ENCODE measurements at places on chromosomes 2 and 18.

DNA sequence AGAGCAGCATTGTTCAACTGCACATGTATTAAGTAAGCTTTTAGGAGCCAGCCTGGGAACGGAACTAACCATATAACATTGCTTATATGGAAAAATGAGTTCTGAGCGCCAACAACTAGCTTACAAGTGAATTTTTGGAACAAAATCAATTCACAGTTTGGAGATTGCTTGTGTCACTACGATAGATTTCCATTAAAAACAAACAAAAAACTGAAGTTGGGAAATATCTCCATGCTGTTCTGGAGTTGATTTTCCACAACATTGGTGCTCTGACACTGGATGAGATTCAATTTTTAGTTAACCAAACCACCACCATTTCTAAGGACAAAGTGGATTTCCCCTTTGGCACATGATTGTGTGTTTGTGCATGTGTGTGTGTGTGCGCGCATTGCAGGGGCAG, 56.9 kb upstream of the ZNF397 start:
- DNase-seq: no peak

DNA sequence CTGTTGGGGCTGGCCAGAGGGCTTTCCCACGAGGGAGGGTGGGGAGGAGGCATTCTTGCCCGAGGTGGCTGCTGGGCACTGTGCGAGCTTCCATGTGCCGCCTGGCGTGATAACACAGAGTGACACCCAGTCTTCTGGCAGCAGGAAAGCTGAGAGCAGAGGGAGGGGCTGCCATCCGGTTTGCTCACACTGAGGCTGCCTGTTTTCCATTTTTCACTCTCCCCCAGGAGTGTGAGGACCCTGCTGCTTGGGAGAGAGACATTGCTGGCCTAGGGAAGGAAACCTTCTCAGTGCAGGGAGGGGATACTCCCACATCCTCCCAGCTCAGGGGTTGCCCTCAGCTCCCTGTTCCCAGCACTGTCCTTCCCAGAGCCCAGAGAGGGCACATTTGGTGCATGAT, 73.1 kb downstream of the INHBB start:
- no peak for DNase-seq

DNA sequence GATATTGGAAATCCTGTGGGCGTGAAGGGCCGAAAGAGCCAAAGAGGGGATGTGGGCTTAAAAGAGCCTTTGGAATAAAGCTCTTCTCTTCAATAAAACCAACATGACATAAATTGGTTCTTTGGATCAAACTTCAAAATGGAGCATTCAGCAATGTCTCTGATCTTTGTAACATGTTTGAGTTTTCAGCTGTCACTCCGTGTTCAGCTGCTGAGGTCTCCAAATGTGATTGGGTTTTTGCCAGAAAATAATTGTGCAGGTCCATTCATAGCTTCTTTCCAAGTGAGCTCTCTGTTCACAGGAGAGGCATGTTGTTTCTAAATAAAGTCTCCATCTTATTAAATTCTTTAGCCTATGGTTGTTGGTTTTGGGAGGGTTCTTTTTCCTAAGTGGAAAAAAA, 127.6 kb upstream of the CCDC68 start:
- no peak for DNase-seq

GRCh38 chr18:65990944-65991708, 240.3 kb downstream of the CDH7 start:
- no peak for DNase-seq

GRCh38 chr2:85536479-85536878, 2.5 kb upstream of the MAT2A start:
- DNase-seq: no peak

- no peak for DNase-seq
Measured at GRCh38 chr18:56615738-56616520, 22.5 kb downstream of the TXNL1 start.

DNA sequence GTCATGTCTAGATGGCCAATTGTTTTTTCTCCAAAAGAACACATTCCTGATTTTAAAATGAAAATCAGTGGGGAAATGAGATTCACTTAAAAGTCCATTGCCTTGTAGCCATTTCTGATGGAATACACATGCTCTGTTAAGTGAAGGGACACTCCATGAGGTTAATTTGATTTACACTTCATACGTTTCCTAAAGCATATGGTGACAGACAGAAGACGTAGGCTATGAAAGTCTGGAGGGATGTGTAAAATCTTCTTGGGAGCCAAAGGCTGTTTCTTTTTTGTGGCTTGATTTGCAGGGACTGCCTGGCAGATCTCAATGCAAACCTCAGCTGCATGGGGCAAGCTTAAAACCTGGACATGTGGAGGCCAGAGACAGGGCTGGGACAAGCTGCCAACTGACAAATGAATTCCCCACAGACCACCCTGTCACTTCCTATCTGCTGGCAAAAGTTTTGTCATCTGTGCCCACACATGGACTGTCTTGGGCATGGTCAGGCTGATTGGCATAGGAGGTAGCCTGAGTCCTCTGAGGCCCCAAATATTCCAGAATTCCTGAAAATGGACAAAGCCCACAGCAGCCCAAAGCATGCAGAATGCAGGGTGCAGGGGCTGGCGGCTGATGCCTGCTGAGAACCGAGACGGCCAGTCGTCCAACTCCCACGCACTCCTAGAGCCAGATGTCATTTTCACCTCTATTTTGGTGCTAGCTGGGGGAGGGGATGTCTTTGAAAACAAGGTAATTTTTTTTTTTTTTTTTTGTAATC, 73.9 kb downstream of the SDC1 start:
- DNase-seq: no peak

GRCh38 chr18:50518787-50519546, 40.9 kb upstream of the MAPK4 start:
- no peak for DNase-seq

- no peak for DNase-seq
Measured at GRCh38 chr2:10305715-10306114, 3.0 kb downstream of the HPCAL1 start.

DNA sequence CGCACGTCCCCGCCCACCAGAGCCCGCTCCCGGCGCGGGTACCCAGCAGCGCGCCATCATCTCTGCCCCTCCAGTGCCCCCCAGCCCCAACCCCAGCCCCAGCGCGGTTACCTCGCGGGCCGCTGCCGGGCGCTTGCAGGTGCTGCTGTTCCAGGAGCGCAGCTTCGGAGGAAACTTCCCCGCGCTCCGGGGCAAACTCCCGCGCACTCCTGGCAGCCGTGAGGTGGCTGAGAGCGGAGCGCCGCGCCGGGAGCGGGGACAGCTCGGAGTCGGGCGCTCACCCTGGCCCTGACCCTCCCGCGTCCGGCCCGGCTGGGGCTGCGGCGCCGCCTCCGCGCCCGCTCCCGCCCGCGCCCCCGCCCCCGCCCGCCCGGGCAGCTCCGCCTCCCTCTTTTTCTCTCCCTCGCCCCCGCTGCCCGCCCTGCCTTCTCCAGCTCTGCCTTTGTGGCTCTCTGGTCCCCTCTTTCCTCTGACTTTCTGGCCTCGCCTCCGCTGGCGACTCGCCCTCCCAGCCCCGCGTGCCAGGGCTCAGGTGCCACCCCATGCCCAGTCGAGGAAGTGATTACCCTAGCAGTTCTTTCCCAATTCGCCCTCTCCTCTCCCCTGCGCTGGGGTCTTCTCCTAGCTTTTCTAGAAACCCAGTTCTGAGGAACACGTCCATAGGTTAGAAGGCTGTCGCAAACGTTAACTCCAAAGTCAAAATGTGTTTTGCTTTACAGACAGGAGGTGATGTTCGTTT, at the start of gene CHST9:
Gene CHST9 (minus strand): TSS at position 284 of the 739 bp plus-strand sequence. CDS start 42,499 bp downstream, outside the sequence.
- DNase-seq: no peak

DNA sequence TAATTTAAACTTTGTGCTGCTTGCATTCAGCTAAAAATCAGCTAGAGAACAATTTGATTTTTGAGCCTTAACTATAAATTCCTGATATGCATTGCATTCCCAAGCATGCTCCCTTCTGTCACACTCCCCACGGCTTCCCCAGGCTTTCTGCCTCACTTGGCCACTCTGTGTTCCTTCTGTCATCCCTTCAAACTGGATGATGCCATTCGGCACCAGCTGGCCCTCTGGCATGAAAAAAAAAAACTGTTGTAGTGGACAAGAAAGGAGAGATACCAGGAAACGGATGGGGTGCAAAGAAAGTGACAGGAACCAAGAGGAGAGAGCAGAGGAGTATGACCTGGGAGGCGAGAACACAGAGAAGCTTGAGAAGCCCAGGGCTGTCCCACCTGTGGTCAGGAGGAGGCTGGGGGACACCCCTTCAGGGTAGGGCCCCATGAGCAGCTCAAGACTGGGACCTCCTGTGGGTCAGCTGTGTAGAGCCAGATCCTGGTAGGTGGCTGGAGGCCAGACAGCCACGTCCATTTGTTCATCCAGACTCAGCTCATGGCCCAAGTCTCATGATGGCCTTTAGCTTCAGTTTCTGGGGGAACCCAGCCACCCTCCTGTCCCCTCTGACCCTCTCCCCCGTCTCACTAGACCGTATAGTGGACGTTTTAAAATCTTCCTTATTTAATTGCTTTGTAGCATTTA, 211.8 kb downstream of the GBX2 start:
- no peak for DNase-seq

DNA sequence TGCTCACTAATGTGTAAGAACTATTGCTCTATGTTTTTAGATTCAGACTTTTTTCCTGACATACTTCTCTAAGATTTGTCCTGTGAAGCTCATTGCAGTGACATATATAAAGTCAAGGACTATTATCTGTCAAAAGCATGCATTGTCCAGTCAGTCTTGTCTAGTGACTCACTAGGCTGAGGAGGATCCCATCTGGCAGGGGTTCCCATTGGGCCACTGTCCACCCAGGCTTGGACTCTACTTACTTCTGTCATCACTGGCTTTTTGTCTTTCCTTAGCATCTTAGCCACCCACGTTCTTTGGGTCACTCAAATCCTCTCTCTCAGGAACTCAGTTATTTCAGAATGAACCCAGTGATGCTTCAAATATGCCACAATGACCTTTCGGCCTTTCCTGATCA, 132.6 kb upstream of the NABP1 start:
- no peak for DNase-seq

DNA sequence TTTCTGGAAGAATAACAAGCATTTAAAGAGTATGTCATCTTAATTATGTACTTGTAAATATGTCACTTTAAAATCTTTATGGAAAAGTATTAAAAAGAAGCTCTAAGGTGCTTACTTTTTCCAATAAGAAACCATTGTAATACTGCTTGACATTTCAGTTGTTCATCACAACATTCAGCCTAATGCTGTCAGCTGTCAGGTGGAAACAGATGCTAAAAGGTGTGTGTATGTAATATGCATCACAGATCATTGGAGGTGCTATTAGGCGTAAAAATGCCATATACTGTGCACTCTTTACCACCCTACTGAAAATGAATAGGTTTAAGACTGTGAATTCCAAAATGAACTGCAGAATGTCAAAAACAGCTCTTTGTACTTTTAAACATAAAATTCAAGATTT, 40.3 kb downstream of the METTL8 start:
- DNase-seq: no peak

- DNase-seq: no peak
Measured at GRCh38 chr2:54107903-54108615, 7.4 kb upstream of the ACYP2 start.

- no peak for DNase-seq
Measured at GRCh38 chr2:48279344-48280090, 250.4 kb upstream of the STON1 start.

DNA sequence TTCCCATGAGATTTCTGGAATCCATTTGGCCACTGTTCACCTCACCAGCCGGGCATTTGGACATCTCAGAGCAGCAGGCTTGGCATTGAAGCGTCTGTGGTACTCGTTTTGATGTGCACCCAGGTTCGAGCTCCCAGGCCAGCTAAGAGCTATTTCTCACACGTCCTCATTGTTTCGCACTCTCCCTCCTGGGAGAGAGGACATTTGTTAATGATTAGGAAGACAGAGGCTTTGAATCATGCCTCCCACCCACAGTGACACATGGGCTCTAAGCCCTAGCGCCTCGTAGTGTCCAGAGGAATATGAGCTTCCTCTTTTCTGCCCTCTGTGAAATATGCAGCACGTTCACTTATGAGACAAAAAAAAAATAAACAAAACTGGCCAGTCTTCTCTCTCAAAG, 361.8 kb downstream of the RND3 start:
- DNase-seq: no peak

GRCh38 chr18:3426074-3426473, 23.9 kb upstream of the TGIF1 start:
- no peak for DNase-seq

GRCh38 chr18:3172097-3172496, 47.7 kb downstream of the MYOM1 start:
- no peak for DNase-seq

GRCh38 chr2:88927128-88927527, 235.7 kb downstream of the RPIA start:
- DNase-seq: no peak

DNA sequence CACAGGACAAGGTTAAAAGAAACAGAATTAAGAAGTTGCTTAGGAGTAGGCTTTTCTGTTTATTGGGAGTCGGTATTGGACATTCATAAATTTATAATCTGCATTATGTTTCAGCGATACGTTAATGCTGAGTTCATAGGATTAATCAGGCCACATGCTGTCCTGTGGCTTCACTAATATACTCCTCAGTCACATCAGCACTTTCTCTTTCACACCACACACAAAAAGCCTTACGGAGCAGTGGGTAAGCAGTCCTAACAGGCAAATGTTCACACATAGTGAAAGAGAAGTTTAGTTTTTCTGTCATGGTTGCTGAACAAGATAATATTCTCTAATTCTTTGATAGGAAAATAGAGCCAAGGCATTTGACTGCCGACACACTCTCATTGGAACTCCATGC, 411.7 kb upstream of the RAB12 start:
- DNase-seq: no peak

GRCh38 chr2:240611601-240612210, 13.6 kb upstream of the GPR35 start:
- no peak for DNase-seq

DNA sequence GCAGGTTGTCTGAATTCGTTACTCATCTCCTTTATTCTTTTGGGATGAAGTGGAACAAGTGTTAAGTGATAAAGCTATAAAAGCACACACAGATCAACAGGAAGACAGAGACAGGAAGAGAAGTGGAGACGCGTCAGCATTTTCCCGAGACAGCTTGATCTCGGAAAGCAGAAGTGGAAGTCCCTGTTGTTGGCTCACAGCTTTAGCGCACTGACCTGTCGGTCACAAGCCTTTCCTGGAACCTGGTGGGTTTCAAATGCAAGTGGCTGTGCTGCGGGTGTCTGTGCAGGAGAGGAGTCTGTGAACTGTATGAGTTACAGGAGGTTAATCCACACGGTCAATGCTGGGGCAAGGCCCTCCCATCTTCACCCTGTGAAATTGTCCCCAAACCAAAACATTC, 116.6 kb upstream of the PELI1 start:
- peak; percentile 6 for DNase-seq

- no peak for DNase-seq
Measured at GRCh38 chr2:231717281-231718171, 9.2 kb downstream of the PTMA start.

GRCh38 chr2:140183056-140183765, 1403.0 kb upstream of the NXPH2 start:
- DNase-seq: no peak

Measured in SIG-M5 (cell line).